ENCODE measurements at places on chromosomes 6 and 20.
A peak's percentile ranks its signal among the peaks of the same experiment; 100 is the strongest.

- no peak for DNase-seq
Measured at GRCh38 chr6:112806163-112806865, 459.2 kb downstream of the RFPL4B start.

GRCh38 chr6:118783931-118784550 is 109.9 kb upstream of the ASF1A start:
- no peak for DNase-seq

DNA sequence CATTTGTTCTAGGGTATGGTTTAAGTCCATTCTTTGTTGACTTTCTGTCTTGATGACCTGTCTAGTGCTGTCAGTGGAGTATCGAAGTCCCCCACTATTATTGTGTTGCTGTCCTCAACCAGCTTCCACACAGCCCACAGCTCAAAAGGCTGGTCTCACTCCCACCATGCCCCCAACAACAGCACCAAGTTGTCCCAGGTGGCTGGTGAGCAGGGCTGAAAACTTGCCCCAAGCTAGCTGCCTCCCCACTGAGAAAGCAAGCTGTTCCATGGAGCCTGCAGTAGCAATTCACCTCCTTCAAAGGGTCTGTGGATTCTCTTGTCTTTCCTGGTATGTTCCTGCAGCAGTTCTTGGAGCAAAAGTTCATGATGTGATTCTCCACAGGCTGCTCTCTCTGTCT is 221.0 kb downstream of the SYNDIG1 start:
- DNase-seq: no peak

GRCh38 chr6:142848156-142848555 is 96.8 kb downstream of the HIVEP2 start:
- DNase-seq: no peak

GRCh38 chr6:158175111-158175510 is 7.0 kb downstream of the GTF2H5 start:
- no peak for DNase-seq

GRCh38 chr6:33557376-33557775 is 22.7 kb downstream of the BAK1 start:
- DNase-seq: no peak

GRCh38 chr20:19992996-19993908 is 23.9 kb upstream of the NAA20 start:
- DNase-seq: peak; percentile 64

DNA sequence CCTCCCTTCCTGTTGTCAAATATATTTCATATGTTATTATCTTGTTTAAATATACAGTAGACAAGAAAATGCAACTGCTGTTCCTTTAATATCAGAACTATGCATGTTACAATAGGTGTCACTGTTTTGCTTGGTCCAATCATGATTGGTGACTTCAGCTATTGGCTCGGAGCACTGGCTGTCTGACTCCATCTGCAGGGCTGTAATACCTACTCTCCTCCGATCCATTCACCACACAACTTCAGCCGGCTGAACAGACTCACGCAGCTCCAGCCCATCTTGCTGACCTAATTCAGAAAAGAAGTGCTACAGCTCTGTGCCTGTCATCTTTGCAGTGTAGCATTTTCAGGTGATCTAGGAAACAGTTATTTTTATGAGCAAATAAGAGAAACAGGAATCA is at the start of gene BTBD3:
Gene BTBD3 (plus strand): TSS at position 231 of the 400 bp plus-strand sequence. CDS start 383 bp downstream, outside the sequence.
- peak; percentile 75 for DNase-seq

DNA sequence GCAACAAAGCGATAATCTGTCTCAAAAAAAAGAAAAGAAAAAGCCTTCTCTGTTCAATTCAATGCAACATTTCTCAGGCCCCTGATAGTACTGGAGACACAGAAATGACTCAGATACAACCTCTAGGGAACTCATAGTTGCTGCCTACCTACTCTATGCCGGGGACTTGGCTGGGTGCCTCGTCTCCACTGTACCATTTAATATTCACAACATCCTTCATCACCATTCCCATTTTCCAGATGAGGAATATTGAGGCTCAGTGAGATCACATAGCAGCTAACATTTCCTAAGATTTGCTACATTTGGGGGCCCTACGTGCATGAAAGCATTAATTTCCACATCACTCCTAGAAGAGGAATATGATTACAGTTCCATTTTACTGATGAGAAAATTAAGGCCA is 7.5 kb downstream of the NOL4L start:
- no peak for DNase-seq

- no peak for DNase-seq
Measured at GRCh38 chr6:169838346-169839028, 87.1 kb downstream of the ERMARD start.

DNA sequence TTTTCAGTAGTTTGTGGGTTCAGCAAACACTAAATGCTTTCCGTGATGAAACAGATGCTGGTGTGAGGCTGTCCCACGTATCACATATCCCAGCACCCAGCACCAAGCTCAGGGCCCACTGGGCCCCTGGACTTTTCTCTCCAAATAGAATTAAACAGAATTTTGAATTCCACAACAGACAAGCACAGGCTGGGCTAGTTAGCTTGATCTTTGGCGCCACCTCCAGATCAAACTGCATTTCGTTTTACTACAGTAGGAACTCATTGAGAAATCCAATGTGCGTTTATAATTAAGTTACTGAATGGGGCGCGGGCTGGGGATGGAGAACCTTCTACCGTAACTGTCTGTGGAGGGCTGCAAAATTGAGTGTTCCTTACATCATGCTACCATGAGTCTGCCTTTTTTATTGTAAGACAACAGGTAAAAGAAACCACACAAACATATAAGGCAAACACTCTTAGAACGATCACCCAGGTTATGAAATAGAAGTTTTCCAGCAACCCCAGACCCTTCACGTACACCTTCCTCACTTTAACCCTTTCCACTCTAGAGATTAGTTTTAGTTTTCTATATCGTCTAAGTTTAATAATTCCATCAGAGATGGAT is 107.8 kb downstream of the ZFP64 start:
- peak; percentile 80 for DNase-seq

GRCh38 chr6:31465718-31466117 is 32.2 kb upstream of the MICB start:
- DNase-seq: no peak

GRCh38 chr20:51189814-51190782 is 167.2 kb upstream of the KCNG1 start:
- no peak for DNase-seq

DNA sequence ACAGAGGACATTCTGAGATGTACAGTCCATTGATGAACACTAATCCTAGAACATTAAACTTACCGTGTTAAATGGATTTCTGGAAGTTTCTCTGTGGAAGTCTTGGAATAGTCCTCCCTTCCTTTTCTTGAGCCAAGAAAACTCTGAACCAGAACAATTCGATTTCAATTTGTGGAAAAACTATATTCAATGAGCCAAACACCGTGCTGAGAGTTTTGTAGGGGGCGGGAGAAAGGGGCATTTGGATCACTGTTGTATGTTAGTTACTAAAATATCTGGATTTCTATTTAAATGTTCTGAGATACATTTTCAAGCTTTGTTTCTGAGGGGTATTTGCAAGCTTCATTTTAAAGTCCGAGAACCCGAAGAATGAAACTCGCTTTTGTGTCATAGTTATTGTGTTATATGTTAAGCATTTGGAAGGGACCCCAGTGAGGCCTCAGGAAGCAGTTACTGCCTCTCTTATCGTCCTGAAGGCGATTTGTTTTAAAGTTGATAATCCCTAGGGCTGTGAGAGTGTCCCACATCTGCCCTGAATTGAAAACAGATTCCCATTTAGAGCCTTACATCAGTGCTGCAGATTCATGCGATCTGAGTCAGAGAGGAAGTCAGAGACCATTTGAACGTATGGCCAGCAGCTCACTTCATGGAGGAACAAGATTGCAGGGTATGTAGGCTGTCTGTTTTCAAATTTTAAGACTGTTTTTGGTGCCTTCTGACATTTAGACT is 70.8 kb upstream of the SASH1 start:
- peak; percentile 81 for DNase-seq

GRCh38 chr6:74366634-74367033 is 670.6 kb downstream of the CD109 start:
- DNase-seq: peak; percentile 29
